ENCODE measurements at places on chromosomes 4 and X. TPM values are rescaled to one million over a fixed set of nuclear protein-coding genes. Genes with fewer than 3 reads are reported as not detected.

Gene PORCN
- 23.1 TPM for total RNA-seq

Gene RTL3
- 3.0 TPM for total RNA-seq

Gene CDX4
- total RNA-seq = not detected

Gene ARX
- not detected for total RNA-seq

Gene RPGR
- total RNA-seq = 4.1 TPM

Gene MAGED1
- 524 TPM for total RNA-seq

Gene ADH1C
- 0.57 TPM for total RNA-seq

Gene FGB
- total RNA-seq = not detected

Gene CXorf49
- total RNA-seq = not detected

Gene RAB9B
- total RNA-seq = 5.5 TPM

Gene DDIT4L
- total RNA-seq = 2.7 TPM

Gene GIMD1
- total RNA-seq = not detected

Gene GAGE13
- not detected for total RNA-seq

Gene TMEM154
- total RNA-seq = 8.1 TPM

Gene CPE
- 53.6 TPM for total RNA-seq

Gene CLNK
- total RNA-seq = not detected

Gene COL25A1
- not detected for total RNA-seq

Gene NLGN3
- 0.15 TPM for total RNA-seq

Gene SHISA3
- total RNA-seq = 0.20 TPM

Gene FAM241A
- not detected for total RNA-seq

Gene IL2RG
- total RNA-seq = 5.3 TPM

Gene MGARP
- 4.7 TPM for total RNA-seq

Gene POU4F2
- total RNA-seq = not detected

Gene USP26
- not detected for total RNA-seq

Gene ELOVL6
- 15.6 TPM for total RNA-seq

Gene PDK3
- total RNA-seq = 18.5 TPM

Gene TMPRSS11B
- not detected for total RNA-seq

Gene STBD1
- 6.2 TPM for total RNA-seq

Gene YIPF7
- not detected for total RNA-seq

Gene MRPL1
- 23.0 TPM for total RNA-seq

Gene SPATA4
- not detected for total RNA-seq

Gene POLN
- total RNA-seq = 0.44 TPM

Gene RP2
- total RNA-seq = 30.9 TPM

Gene NAP1L2
- total RNA-seq = 0.62 TPM

Gene GAB3
- total RNA-seq = 15.6 TPM

Gene NPNT
- 0.07 TPM for total RNA-seq

Gene BRS3
- not detected for total RNA-seq

Gene HTR2C
- total RNA-seq = 0.76 TPM

Gene RAB40A
- total RNA-seq = 0.07 TPM

Gene ZDHHC9
- total RNA-seq = 44.1 TPM

Gene AKAP14
- not detected for total RNA-seq

Gene SHOX
- not detected for total RNA-seq

Gene AFM
- total RNA-seq = not detected

Gene HDAC6
- total RNA-seq = 50.7 TPM

Gene PSAPL1
- total RNA-seq = not detected
